NCI-H1092 (cell line): ENCODE measurements at places on chromosomes 7 and 10.

DNA sequence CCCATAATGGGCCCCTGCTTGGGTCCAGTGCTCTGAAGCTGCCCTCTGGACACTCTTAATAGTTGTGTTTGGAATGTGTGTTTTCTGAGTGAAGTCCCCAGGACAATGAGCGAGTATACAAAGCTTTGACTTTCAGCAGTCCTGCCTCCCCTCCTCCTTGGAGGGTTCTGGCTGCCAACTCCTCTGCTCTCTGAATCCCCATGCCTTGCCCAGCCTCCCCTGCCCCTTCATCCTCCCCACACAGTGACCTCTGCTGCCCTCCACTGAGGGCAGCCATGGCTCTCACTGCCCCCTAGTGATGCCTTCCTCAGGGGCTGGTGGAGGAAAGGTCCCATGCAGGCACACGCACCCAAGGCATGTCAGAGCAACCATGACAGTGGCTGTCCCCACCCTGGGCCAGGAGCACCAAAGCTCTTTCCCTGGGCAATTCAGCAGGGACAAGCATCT lies 40.9 kb downstream of the FRMPD2 start:
- DNase-seq: no peak

GRCh38 chr10:97475936-97476594 lies 22.2 kb downstream of the MMS19 start:
- no peak for DNase-seq

- no peak for DNase-seq
Observed at GRCh38 chr7:112065758-112066157, 140.4 kb downstream of the DOCK4 start.

- no peak for DNase-seq
Observed at GRCh38 chr10:71280825-71281224, 38.2 kb upstream of the SLC29A3 start.

- DNase-seq: no peak
Observed at GRCh38 chr7:73740771-73741170, 2.2 kb upstream of the ABHD11 start.

GRCh38 chr7:116240024-116240668 lies 29.8 kb downstream of the TES start:
- no peak for DNase-seq

- DNase-seq: no peak
Observed at GRCh38 chr7:690478-691360, 35.8 kb upstream of the DNAAF5 start.

- no peak for DNase-seq
Observed at GRCh38 chr10:127921753-127922145, 14.8 kb downstream of the PTPRE start.

DNA sequence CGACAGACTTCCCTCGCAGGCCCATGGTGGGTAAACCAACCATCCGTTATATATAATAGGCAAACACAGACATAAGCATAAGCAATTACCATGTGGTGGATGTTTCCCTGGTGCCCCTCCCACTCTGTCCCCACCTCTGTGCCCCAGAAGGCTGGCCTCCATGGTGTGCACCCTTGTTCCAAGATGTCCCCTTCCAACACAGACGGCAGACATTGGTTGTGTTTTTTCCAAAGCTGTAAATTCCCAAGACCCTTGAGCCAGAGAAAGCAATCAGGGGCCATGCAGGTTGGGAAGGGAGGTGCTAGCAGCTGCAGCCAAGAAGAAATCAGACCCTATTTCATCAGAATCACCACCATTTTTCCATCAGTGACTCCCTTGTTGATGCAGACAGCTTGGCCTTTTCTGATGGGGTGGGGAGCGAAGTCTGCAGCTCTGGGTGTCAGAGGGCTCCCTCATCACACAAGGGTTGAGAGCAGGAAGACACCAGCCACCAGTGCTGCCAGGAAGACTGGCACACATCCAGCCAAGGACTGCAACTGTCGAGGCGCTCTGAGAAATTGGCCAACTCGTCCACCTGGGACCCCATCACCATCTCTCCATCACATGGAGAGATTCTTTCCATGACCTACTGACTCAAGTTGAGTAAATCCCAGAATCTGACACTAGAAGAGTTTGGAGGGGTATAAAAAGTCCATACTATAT lies 86.8 kb upstream of the CHST15 start:
- DNase-seq: no peak

GRCh38 chr7:50330696-50331095 lies 26.2 kb downstream of the IKZF1 start:
- no peak for DNase-seq
